ENCODE measurements at places on chromosomes 13 and 19. TPM values are rescaled to one million over a fixed set of nuclear protein-coding genes. Genes with fewer than 3 reads are reported as not detected.

LHB gene
- polyA plus RNA-seq: not detected

ZNF560 gene
- 0.41 TPM for polyA plus RNA-seq

ZNF223 gene
- polyA plus RNA-seq: 20.0 TPM

KCNRG gene
- polyA plus RNA-seq: 4.7 TPM

GPC6 gene
- polyA plus RNA-seq: 27.1 TPM

CILP2 gene
- 0.35 TPM for polyA plus RNA-seq

MVB12A gene
- 51.0 TPM for polyA plus RNA-seq

C1QTNF9B gene
- 0.97 TPM for polyA plus RNA-seq

LHFPL6 gene
- 99.1 TPM for polyA plus RNA-seq

GARIN5A gene
- polyA plus RNA-seq: 5.1 TPM

IFNL1 gene
- polyA plus RNA-seq: not detected

MEF2B gene
- polyA plus RNA-seq: 2.2 TPM

DAND5 gene
- 0.57 TPM for polyA plus RNA-seq

TMC4 gene
- polyA plus RNA-seq: 36.3 TPM

IPO5 gene
- 160 TPM for polyA plus RNA-seq

OR7D2 gene
- 0.12 TPM for polyA plus RNA-seq

TMEM38A gene
- polyA plus RNA-seq: 3.2 TPM

VSTM2B gene
- not detected for polyA plus RNA-seq

CD70 gene
- polyA plus RNA-seq: 0.54 TPM

GPC5 gene
- 12.8 TPM for polyA plus RNA-seq

PTGER1 gene
- polyA plus RNA-seq: 4.0 TPM
